ENCODE measurements at places on chromosomes 3 and 15. TPM values are rescaled to one million over a fixed set of nuclear protein-coding genes. Genes with fewer than 3 reads are reported as not detected.

Gene MITF
- 0.33 TPM for total RNA-seq

Gene NR1I2
- 0.86 TPM for total RNA-seq

Gene PAK6
- not detected for total RNA-seq

Gene HTR3E
- not detected for total RNA-seq

Gene SLC12A8
- total RNA-seq, result 0.29 TPM

Gene GREM1
- not detected for total RNA-seq

Gene ICE2
- total RNA-seq, result 64.2 TPM

Gene GTPBP8
- total RNA-seq, result 36.9 TPM

Gene DHFR2
- 10.7 TPM for total RNA-seq

Gene GPR160
- 19.5 TPM for total RNA-seq
